Right renal pelvis (tissue), 4 donors: ENCODE measurements at places on chromosomes 2 and 18.
A peak's percentile ranks its signal among the peaks of the same experiment; 100 is the strongest.

- no peak for DNase-seq
Measured at GRCh38 chr2:195407783-195408182, 249.2 kb upstream of the SLC39A10 start.

DNA sequence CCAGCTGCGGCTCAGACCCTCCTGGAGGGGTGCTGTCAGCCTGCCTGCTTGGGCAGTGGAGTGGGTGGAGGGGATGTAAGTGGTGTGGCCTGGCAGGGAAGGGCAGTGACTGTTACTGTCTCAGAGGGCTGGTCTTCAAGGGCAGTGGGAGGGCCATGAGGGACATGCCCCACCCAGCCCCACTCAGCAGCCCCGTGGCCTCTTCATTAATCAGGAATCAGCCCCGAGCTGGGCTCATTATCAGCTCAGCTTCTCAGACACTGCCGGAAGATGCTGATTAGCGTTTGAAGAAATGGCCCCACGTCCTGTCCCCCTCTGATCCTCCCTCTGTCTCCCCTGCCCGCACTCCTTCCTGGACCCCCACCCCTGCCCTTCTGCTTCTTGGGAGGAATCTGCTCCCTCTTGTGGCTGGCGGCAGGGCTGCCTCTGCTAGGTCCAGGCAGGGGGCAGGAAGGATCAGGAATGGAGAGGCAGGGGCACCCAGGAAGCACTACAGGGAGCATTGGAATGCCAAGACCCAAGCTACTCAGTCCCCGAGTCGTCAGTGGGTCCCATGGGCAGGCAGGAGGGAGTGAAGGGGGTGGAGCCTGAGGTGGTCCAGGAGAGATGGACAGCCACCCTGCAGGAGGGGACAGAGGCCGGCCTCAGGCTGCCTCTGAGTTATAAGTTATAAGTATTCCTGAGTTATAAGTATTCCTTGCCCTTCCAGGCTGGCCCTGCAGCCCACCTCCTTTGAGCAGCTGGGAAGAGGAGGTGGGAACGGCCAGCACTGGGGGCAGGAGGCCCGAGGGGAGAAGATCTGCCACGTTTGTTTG, 7.0 kb downstream of the ASIC4 start:
- no peak for DNase-seq

DNA sequence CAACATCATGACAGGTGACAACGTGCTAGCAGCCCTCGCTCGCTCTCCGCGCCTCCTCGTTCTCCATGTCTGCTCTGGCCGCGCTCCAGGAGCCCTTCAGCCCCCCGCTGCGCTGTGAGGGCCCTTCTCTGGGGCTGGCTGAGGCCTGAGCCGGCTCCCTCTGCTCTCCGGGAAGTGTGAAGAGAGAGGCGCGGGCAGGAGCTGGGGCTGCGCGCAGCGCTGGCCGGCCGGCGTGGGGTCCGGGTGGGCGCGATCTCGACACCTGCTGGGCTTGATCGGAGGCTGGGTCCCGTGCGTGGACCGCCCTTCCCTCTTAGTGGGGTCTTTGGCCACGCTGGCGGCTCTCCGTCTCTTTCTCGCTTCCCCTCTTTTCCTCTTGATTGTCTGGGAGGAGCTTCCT, 195.5 kb downstream of the ANKRD30BL start:
- DNase-seq = no peak

- no peak for DNase-seq
Measured at GRCh38 chr2:62326735-62327134, 130.8 kb downstream of the B3GNT2 start.

DNA sequence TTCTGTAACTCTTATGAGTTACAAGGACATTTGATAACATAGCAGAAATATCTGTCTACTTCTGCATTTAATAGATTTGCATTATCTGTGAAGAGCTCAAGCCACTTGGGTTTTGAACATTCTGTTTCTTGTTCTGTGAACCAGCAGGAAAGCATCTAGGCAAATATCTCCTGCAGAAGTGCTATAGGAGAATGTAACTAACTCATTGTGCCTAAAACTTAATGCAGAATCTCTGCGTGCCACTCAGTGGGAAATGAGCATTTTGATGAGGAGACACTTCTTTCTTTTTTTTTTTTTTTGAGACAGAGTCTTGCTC, 63.5 kb downstream of the MYOM1 start:
- DNase-seq = no peak

- no peak for DNase-seq
Measured at GRCh38 chr18:52437161-52437560, 97.2 kb downstream of the DCC start.

GRCh38 chr2:237062585-237062984, 23.1 kb upstream of the COPS8 start:
- DNase-seq = no peak

DNA sequence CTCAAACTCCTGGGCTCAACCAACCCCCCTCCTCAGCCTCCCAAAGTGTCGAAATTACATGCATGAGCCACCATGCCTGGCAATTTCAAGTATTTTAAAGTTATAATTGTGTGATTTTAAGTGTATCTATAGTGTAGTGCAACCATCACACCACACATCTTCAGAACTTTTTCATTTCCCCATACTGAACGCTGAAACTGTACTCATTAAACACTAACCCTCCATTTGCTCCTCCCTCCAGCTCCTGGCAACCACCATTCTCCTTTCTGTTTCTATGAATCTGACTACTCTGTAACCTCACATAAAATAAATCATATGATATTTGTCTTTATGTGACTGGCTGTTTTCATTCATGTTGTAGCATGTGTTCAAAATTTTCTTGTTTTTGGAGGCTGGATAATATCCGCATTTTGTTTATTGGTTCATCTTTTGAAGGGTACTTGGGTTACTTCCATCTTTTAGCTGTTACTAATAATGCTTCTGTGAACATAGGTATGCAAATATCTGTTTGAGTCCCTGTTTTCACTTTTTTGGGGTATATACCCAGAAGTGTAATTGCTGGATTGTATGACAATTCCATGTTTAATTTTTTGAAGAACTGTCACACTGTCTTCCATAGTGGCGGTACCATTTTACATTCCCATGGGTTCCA, 188.2 kb downstream of the PLCL1 start:
- DNase-seq = no peak

DNA sequence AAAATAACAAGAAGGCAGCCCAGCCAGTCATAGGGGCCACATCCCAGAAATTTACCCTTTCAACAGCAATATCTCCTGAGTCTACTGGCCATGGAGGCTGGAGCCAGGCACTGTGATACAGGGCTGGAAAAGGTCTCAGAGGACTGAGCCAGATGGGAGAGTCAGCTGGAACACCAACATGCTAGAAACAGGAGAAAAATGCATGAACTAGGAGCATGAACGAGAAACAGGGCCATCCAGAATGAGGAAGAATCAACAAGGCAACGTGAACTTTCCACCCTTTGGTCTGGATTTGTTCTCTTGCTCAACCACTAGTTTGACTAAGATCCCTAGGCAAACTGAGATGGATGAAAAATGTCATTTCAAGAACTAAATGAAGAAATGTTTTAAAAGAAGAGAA, 13.1 kb downstream of the PID1 start:
- no peak for DNase-seq

GRCh38 chr18:75211626-75211952, 992 bp downstream of the TSHZ1 start:
- DNase-seq = no peak

DNA sequence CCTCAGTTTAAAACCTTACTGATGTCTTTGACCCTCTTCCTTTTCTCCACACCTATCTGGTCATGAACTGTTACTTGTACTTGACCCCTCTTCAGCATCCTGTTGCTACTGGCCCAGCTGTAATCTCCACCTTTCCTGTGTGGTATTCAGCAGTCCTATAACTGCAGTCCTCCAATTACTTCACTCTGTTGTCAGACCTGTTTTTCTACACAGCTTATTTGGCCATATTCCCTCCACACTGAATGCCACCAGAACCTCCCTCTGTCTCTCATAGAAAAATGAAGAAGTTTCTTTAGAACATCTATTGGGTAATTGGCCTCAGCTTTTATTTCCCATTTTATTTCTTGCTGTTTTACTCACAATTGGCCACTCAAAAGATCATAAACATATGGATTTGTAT, 155.4 kb downstream of the ASXL3 start:
- no peak for DNase-seq

GRCh38 chr2:73594251-73594650, 48.0 kb downstream of the NAT8 start:
- no peak for DNase-seq

DNA sequence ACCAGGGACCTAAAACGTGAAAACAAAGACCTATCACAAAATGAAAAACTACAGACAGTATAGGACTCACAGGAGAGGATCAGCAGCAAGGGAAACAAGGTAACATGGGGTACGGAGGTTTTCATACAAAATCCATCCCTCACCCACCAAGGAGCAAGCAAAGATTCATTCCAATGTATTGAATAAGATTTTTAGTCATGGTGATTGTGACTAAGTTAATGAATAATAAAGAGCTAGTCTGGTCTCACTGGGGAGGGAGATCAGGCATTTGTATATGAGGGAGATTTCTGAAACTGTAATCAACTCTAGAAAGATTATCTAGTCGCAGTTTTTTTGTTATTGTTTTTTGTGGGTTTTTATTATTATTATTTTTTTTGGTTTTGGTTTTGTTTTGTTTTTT, 336.5 kb upstream of the MMADHC start:
- DNase-seq = no peak

- peak; percentile 44 for DNase-seq
Measured at GRCh38 chr2:106977717-106978116, 91.8 kb upstream of the ST6GAL2 start.

DNA sequence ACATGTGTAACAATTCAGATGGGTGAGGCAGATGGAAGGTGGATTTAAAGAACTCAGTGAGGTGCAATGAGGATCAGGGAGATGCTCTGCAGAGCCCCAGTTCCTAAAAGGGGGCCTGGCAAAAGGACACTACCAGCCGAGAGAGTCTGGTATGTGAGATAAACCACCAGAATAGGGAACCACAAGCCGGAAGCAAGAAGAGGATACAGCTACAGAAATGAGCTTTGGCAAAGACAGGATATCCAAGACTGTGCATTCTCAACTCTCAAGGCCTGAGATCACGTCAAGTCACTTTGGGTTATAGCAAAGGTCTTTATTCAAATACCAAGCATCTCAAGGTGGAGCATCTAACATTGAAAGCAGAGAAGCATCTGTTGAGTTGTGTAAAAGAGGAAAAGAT, 293.5 kb downstream of the ARHGAP15 start:
- DNase-seq = no peak

- no peak for DNase-seq
Measured at GRCh38 chr2:217515615-217516309, 487.0 kb downstream of the TNS1 start.

DNA sequence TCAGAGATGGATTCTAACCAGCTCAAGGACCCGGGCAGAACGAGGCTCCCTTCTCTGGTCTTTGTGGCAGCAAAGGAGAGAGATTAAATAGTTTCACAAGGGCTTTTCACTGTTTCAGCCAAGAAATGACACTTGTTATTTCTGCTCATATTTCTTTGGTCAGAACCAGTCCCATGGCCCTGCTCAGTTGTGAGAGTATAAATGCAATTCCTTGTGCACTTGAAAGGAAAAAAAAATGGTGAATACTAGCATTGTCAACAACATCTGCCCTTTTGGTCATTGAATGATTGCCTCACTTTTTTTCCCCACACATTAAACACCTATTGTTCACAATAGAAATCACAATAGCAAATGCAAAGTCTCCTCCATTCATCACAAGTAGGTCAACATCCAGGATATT, 104.4 kb downstream of the RDH14 start:
- no peak for DNase-seq

DNA sequence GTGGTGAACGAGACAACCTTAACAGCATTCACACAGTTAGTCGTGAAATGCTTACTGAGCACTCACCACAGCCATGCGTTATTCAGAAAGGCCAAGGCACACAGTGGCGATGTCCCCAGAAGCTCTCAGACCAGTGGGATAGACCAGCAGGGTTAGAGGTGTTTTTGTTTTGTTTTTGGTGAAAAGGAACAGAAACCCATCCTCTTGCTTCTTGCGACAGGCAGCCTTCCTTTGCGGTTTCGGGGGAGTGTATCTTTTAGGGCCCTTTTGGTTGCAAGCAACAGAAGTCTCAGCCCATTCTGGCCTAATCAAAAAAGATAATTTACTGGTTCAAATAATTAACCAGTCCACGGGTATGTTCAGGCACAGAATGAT, 4.7 kb downstream of the GNLY start:
- no peak for DNase-seq

GRCh38 chr2:100041946-100042345, 100.4 kb downstream of the AFF3 start:
- DNase-seq = no peak

DNA sequence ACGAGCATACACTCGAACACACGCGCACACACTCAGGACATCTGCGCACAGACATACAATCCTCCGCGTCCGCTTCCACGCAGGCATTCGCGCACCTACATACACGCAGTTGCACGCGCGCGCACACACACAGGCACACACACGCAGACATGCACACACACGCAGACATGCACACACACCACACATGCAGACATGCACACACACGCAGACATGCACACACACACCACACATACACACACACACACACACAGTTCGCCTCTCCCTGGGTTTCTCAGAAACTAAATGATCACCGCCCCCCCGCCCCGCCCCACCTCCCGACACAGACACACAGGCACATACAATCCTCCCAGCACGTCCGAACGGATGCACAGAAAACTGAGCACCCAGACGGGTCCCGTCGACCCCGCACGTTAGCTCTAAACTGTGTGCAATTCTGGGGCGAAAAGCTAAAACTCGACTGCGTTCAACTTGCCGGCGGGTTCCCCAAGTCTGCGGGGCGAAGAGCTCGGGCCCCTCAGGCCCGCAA, 1.0 kb downstream of the EPHA4 start:
- DNase-seq = no peak

GRCh38 chr2:16394072-16394985, 271.3 kb downstream of the CYRIA start:
- DNase-seq = no peak

GRCh38 chr2:239253264-239253663, 147.6 kb downstream of the HDAC4 start:
- no peak for DNase-seq

- DNase-seq = no peak
Measured at GRCh38 chr2:113038291-113038690, 14.4 kb downstream of the IL36B start.

GRCh38 chr18:39636931-39637330, 2071.3 kb upstream of the CELF4 start:
- no peak for DNase-seq

DNA sequence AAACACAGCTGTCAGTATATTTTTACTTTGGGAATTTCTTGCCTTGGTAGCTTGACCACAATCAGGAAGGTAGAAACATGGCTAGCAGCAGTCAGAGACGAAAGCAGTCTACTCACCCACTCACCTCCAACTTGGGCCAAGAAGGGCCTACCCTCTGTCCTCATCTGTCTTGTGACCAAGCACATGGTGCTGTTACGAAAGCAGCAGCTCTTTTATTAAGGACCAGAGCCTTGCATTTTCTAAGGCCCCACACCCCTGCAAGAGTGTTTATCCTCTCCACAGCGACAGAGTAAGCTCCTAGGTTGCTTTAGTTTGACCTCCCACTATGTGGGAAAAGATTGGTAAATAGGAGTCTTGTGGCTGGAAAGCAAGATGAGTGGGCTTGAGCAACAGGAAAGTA, 31.3 kb upstream of the MSTN start:
- no peak for DNase-seq
